NCI-H1105 (cell line): ENCODE measurements at places on chromosomes 6 and 20.

GRCh38 chr20:44367746-44368145, 12.2 kb downstream of the HNF4A start:
- DNase-seq, result no peak

DNA sequence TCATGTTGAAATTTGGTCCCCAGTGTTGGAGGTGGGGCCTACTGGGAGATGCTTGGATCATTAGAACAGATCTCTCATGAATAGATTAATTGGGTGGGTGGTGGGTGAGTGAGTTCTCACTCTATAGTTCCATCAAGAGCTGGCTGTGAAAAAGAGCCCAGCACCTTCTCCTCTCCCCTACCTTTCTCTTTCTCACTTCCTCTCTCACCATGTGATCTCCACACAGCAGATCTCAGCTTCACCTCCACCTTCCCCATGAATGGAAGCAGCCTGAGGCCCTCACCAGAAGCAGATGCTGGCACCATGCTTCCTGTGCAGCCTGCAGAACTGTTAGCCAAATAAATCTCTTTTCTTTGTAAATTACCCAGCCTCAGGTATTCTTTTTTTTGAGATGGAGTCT, 12.9 kb upstream of the GMNN start:
- no peak for DNase-seq

- no peak for DNase-seq
These were observed 6.6 kb downstream of the FILIP1 start for GRCh38 chr6:75486850-75487518.

DNA sequence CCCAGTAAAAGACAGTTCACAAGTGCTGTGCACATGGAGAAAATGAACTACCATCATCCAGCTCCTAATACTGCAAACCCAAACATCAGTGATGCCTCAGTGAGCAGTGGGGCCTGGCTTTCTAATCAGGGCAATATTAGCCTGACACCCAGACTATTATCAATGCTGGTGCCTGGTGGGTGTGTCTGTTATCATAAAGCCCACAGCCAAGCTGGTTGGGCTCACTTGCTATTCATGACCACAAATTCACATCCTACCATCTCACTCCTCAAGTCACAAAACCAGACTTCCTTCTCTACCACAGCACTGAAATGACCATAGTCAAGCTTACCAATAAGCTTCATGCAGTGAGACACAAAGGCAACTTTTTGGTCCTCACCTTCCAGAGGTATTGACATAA, 180.8 kb upstream of the PLN start:
- DNase-seq, result no peak

DNA sequence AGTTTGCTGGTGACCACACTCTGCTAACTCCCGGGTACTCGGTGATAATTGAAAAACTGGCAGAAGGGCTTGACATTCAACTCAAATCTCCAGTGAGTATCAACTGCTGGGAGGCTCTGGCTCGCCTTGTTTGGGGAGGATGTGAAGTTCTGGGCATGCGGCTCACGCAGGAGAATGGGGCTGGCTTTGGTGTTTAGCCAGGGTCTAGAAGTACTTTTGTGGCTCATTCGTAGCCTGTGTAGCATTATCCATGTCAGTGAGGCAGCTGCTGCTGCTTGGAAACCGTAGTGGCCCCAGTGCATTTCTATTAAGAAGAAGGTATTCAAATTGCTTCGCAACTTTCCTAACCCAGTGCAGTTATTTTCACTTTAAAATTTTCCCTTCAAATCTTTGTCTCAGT, 52.2 kb downstream of the KDM1B start:
- peak; percentile 52 for DNase-seq
